Endothelial cell (in vitro differentiated cells): ENCODE measurements at places on chromosomes 2 and 18. TPM values are rescaled to one million over a fixed set of nuclear protein-coding genes. Genes with fewer than 3 reads are reported as not detected.

GRCh38 chr18:75454022-75454795 lies 26.7 kb upstream of the SMIM21 start:
- no peak overlapping the region for H3K4me3 ChIP-seq
- peaks cover 12% of the 10 kb centered on the region for H3K4me1 ChIP-seq
- peaks cover 7% of the 10 kb centered on the region for H3K27me3 ChIP-seq
- H3K27ac ChIP-seq, result no peak overlapping the region

DNA sequence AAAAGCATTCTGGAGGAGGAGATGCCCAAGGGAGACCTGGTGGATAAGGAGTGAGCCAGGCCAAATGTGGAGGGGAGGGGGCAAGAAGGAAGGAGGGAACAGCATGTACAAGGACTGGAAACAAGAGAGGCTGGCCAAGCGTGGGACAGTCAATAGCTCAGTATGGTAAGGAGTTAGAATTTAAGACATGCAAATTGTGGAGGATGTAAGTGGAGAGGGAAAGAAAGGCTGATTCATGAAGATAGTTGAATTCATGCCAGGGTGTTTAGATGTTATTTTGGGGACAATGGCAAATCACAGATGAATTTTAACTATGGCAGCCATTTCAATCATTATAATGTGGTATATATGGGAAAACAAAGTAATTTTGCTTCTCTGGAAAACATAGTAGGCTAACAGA lies 462.3 kb downstream of the MEIS1 start:
- DNase-seq, result no peak
- H3K36me3 ChIP-seq, result no peaks in the 10 kb centered on the region
- H3K4me3 ChIP-seq, result no peak overlapping the region
- no peak overlapping the region for H3K27ac ChIP-seq
- no peaks in the 10 kb centered on the region for H3K27me3 ChIP-seq
- no peaks in the 10 kb centered on the region for H3K4me1 ChIP-seq

DNA sequence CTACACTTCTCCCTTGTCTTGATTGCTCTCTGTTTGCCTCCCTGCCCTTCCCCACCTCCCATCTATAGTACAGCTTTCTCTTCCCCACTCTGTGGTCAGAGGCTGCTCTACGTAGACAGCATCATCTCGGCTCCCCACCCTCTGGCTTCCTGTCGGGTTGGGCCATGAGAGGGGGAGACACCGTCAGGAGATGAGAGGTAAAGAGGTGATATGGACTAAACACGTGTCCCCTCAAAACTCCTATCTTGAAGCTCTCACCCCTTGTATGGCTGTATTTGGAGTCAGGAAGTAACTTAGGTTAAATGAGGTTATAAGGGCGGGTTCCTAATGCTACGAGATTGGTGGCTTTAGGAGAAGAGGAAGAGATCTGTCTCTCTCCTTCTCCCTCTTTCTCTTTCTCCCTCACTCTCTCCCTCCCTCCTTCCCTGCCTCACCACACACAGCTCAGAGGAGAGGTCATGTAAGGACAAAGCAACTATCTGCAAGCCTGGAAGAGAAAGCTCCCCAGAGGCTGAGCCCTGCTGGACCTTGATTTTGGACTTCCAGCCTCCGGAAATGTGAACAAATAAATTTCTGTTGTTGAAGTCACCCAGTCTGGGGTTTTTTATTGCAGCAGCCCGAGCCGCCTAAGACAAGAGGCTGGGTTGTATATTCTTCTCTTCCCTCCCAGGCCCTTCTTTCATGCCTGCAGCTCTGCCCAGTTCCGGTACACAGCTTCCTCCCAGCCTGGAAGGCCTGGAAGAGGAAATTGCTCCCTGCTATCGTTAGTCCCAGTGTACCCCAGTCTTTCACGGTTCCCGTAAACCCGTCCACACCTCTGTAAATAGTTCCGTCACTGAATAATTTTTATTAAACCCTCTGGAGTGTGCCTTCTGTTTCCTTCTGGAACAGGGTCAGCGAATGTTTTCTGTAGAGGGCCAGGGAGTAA lies 138.0 kb downstream of the AKAIN1 start:
- no peaks in the 10 kb centered on the region for H3K36me3 ChIP-seq
- peak overlapping the region; percentile 16 for H3K27ac ChIP-seq
- no peak overlapping the region for H3K4me3 ChIP-seq
- H3K27me3 ChIP-seq, result peaks cover 3% of the 10 kb centered on the region
- H3K4me1 ChIP-seq, result peaks cover 6% of the 10 kb centered on the region

- DNase-seq, result no peak
- H3K4me1 ChIP-seq, result no peaks in the 10 kb centered on the region
- no peaks in the 10 kb centered on the region for H3K36me3 ChIP-seq
- H3K27me3 ChIP-seq, result no peaks in the 10 kb centered on the region
- no peak overlapping the region for H3K4me3 ChIP-seq
These were observed 326.5 kb upstream of the THUMPD2 start for GRCh38 chr2:40105593-40105992.

GRCh38 chr2:86304416-86304815 lies 33.0 kb downstream of the REEP1 start:
- peaks cover 7% of the 10 kb centered on the region for H3K27me3 ChIP-seq
- H3K36me3 ChIP-seq, result no peaks in the 10 kb centered on the region
- no peak for DNase-seq
- peaks cover 10% of the 10 kb centered on the region for H3K4me1 ChIP-seq

DNA sequence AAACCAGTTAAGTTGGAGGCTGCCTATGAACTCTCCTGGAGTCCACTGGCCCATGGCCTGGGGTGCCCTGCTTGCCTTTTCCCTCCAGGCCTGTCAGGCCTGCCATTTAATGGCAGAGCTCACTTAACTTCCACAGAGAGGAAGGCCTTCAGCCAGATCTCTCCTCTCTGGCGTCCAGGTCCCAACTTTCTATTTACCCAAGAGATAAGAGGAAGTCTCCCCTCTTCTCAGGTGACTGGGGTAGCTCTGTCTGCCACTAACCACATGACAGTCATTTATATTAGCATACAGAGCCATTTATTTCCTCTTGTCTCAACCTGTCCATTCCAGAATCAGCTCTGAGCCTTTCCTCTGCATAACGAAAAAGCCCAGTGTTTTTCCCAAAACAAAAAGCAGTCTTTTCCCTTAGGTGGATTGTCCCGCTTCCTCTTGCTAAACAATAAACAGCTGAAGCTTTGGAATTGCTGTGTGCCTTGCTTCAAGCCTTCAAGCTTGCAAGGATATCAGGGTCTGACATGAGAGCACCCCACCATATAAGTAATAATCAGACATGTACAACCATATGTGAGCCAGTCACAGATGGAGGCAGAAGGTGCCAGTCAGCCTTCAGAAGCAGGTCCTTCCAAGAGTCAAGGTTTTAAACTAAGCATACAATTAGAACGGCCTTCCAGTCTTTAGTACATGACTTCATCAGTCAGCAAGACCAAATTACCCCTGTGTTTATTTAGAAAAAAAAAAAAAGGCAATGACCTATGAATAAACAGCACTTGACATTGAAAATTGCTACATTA lies 71.2 kb upstream of the STPG4 start:
- H3K27me3 ChIP-seq, result no peaks in the 10 kb centered on the region
- no peak for DNase-seq
- H3K4me3 ChIP-seq, result no peak overlapping the region
- H3K36me3 ChIP-seq, result no peaks in the 10 kb centered on the region

- no peak overlapping the region for H3K4me3 ChIP-seq
- no peaks in the 10 kb centered on the region for H3K36me3 ChIP-seq
- H3K27ac ChIP-seq, result no peak overlapping the region
- no peaks in the 10 kb centered on the region for H3K4me1 ChIP-seq
- DNase-seq, result no peak
- peaks cover 2% of the 10 kb centered on the region for H3K27me3 ChIP-seq
These were observed 1.4 kb downstream of the ALPI start for GRCh38 chr2:232457121-232458011.

GRCh38 chr2:31297751-31298150 lies 63.8 kb downstream of the EHD3 start:
- no peaks in the 10 kb centered on the region for H3K27me3 ChIP-seq
- H3K27ac ChIP-seq, result no peak overlapping the region
- H3K4me1 ChIP-seq, result peaks cover 10% of the 10 kb centered on the region
- H3K4me3 ChIP-seq, result no peak overlapping the region
- no peaks in the 10 kb centered on the region for H3K36me3 ChIP-seq

DNA sequence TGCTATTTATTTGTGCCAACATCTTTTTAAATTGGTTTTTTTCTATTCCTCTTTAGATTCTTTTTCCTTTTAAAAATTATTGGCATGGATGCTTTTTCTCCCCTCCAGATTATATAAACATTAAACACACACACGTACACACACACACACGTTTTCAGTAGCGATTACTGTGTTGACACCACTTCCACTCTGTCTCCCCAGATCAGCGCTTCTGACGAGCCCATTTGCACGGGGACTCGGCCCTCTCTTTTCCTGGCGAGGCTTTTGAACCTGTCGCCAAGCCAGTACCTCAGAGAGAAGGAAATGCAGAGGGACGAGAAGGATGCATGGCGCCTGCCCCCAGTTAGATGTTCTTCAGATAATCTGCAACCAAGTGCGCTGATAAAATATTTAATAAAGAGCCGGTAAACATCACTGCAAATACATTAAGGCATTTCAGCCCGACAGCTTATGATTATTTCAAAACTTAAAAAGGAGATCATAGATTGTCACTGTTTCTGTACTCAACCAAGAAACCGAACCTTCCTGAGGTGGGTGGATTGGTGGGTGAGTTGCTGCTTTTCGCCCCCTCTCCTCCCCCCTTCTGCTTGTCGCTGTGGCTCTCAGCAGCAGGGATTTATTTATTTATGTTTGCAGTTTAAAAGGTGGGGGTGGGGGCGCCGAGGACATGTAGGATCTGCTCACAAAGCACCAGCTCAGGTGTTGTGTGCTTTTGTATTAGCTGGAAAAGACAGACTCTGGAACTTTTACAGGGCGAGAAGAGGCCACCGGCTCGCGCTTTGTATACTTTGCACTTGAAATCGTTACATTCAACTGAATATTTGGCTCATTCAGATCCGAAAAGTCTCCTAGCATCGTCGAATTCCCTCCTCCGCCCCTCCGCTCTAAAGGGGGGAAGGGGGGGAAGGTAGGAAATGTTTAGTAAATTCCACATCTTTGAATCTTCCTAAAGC lies 787 bp upstream of the TBR1 start:
- peaks cover 43% of the 10 kb centered on the region for H3K4me1 ChIP-seq
- H3K27ac ChIP-seq, result no peak overlapping the region
- peak overlapping the region; percentile 91 for H3K4me3 ChIP-seq
- no peak for DNase-seq
- peaks cover 4% of the 10 kb centered on the region for H3K36me3 ChIP-seq

DNA sequence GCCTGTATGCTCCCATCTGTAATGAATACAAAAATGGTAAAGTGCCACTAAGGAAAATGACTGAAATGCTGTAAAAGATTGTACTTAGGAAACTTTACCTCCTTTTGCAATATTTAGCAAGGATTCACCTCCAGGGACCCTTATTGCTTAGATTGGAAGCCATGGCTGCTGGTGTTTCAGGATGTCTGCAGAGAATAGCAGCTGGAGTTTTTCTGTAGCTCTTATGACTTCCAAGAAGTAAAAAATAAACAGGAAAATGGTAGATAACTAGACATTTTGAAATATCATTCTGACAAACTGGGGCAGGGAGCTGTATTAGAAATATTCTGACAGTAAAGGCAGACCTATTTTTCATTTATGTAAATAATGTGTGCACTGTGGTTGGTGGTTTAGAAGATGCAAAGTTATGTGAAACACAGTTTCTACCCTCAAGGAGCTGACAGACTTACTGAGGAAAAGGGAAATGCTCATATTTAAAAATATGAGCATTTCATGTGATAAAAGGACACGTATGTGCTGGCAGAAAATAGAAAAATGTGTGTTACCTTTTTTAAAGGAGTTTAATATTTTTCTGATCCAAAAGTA lies 224.9 kb upstream of the BOD1L2 start:
- H3K36me3 ChIP-seq, result no peaks in the 10 kb centered on the region
- H3K27ac ChIP-seq, result no peak overlapping the region
- no peaks in the 10 kb centered on the region for H3K27me3 ChIP-seq

GRCh38 chr18:22169011-22169888 lies at the start of gene GATA6:
TSS of gene GATA6 (plus strand) at chr18:22169589. CDS start at chr18:22171145, 1,556 bp downstream.
- peaks cover 27% of the 10 kb centered on the region for H3K36me3 ChIP-seq
- DNase-seq, result peak; percentile 76
- H3K27me3 ChIP-seq, result peaks cover 36% of the 10 kb centered on the region
- H3K27ac ChIP-seq, result peak within 1 kb of the TSS; percentile 81
- peaks cover 27% of the 10 kb centered on the region for H3K4me1 ChIP-seq

- no peak overlapping the region for H3K27ac ChIP-seq
- peaks cover 2% of the 10 kb centered on the region for H3K27me3 ChIP-seq
- H3K4me1 ChIP-seq, result no peaks in the 10 kb centered on the region
- no peak overlapping the region for H3K4me3 ChIP-seq
- no peaks in the 10 kb centered on the region for H3K36me3 ChIP-seq
These were observed 104.7 kb downstream of the ALK start for GRCh38 chr2:29816651-29817050.

DNA sequence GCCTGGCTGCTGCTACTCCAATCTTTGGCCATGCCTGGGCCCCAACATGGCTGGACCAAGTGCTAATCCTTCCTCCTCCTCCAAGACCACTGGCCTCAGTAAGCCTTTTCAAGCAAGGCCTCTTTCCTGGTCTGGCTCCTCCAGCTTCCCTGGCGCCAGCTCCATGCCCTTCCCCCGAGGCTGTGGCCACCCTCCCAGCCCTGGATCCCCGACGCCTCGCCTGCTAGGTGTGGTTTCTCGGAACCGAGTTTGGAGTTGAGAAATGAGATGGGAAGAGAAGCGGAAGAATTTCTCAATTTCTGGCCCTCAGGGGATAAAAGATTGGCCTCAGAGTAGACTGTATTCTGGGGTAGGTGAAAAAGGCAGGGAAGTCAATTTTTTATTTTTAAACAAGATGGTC lies 46.4 kb downstream of the ADCY3 start:
- no peak overlapping the region for H3K4me3 ChIP-seq
- peaks cover 13% of the 10 kb centered on the region for H3K4me1 ChIP-seq
- DNase-seq, result no peak
- no peak overlapping the region for H3K27ac ChIP-seq
- H3K36me3 ChIP-seq, result peaks cover 13% of the 10 kb centered on the region

GRCh38 chr18:46155641-46156051 lies 51.5 kb downstream of the HAUS1 start:
- H3K4me1 ChIP-seq, result no peaks in the 10 kb centered on the region
- H3K27ac ChIP-seq, result no peak overlapping the region
- H3K36me3 ChIP-seq, result peaks cover 3% of the 10 kb centered on the region
- no peak overlapping the region for H3K4me3 ChIP-seq

DNA sequence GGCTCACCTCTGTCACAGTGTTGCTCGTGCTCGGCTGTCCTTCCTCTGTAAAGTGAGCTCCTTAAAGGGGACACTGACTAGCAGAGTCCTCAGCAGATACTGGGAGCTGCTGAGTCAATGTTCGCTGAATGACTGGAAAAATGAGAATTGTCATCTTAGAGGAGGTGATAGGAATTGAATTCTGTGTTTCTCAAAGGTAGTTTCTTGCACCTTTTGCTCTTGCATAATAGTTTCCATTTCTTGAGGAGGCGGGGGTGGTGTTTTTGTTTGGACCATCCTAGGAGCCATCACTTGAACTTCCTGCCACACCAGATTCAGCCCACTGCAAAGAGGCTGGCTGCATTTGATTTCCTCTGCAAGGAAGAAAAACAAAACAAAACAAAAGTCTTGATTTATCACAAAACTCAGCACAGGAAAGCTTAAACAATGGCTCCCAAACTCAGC lies 11.4 kb upstream of the RFX8 start:
- H3K36me3 ChIP-seq, result no peaks in the 10 kb centered on the region
- H3K27me3 ChIP-seq, result peaks cover 15% of the 10 kb centered on the region
- H3K4me1 ChIP-seq, result peaks cover 37% of the 10 kb centered on the region
- H3K4me3 ChIP-seq, result peak overlapping the region; percentile 16
- DNase-seq, result no peak

Gene ABCB11
- 1.9 TPM for total RNA-seq

Gene HOXD1
- 3.8 TPM for total RNA-seq

Gene CFAP221
- 1.1 TPM for total RNA-seq
